Foreskin keratinocyte (primary cell): ENCODE measurements at places on chromosomes 4 and X. TPM values are rescaled to one million over a fixed set of nuclear protein-coding genes. Genes with fewer than 3 reads are reported as not detected.

The SMPX gene
- total RNA-seq: not detected in 2 replicates

The PRDM5 gene
- total RNA-seq: 9.0 and 10.9 TPM in 2 replicates

The CENPVL3 gene
- total RNA-seq: not detected in 2 replicates

The NKX1-1 gene
- total RNA-seq: not detected in 2 replicates

The NXF2B gene
- not detected in 2 replicates for total RNA-seq

The YIPF7 gene
- not detected in 2 replicates for total RNA-seq

The TBX22 gene
- total RNA-seq: not detected in 2 replicates

The ZNF718 gene
- 5.7 and 7.6 TPM in 2 replicates for total RNA-seq

The BRS3 gene
- total RNA-seq: not detected in 2 replicates

The SLIT2 gene
- 22.6 and 26.9 TPM in 2 replicates for total RNA-seq

The PRSS48 gene
- total RNA-seq: not detected in 2 replicates

The ARSJ gene
- total RNA-seq: 11.1 and 13.9 TPM in 2 replicates

The CXCL6 gene
- 0.82 and 0.85 TPM in 2 replicates for total RNA-seq

The DMP1 gene
- total RNA-seq: not detected in 2 replicates

The ENPEP gene
- total RNA-seq: under 0.01 TPM in 1 of 2 replicates, not detected in the other

The MTNR1A gene
- total RNA-seq: not detected in 2 replicates

The NWD2 gene
- not detected in 2 replicates for total RNA-seq

The SPP1 gene
- total RNA-seq: 0.17 and 0.18 TPM in 2 replicates

The RPL10 gene
- 2,470 and 2,821 TPM in 2 replicates for total RNA-seq

The PROM1 gene
- total RNA-seq: not detected in 2 replicates

The ARHGAP24 gene
- 0.99 and 1.4 TPM in 2 replicates for total RNA-seq

The XK gene
- 0.21 and 0.24 TPM in 2 replicates for total RNA-seq

The CENPVL2 gene
- total RNA-seq: not detected in 2 replicates

The SLC10A4 gene
- not detected in 2 replicates for total RNA-seq

The SPARCL1 gene
- not detected in 2 replicates for total RNA-seq

The ABCG2 gene
- total RNA-seq: 2.2 and 4.5 TPM in 2 replicates

The FAM9C gene
- total RNA-seq: not detected in 2 replicates

The PABPC5 gene
- total RNA-seq: not detected in 2 replicates

The SSX2 gene
- total RNA-seq: not detected in 2 replicates

The LGI2 gene
- total RNA-seq: not detected in 2 replicates

The SPANXA1 gene
- total RNA-seq: not detected in 2 replicates

The BMPR1B gene
- 0.10 and 0.21 TPM in 2 replicates for total RNA-seq

The AFAP1 gene
- 21.3 and 35.9 TPM in 2 replicates for total RNA-seq

The ADRA2C gene
- total RNA-seq: 0.04 and 0.10 TPM in 2 replicates

The MXD4 gene
- 8.8 and 15.8 TPM in 2 replicates for total RNA-seq

The ZDHHC15 gene
- not detected in 2 replicates for total RNA-seq

The SMARCA5 gene
- total RNA-seq: 53.6 and 55.0 TPM in 2 replicates

The FAM47A gene
- not detected in 2 replicates for total RNA-seq

The SHOX gene
- not detected in 2 replicates for total RNA-seq

The TIGD4 gene
- 0.03 and 0.18 TPM in 2 replicates for total RNA-seq

The CT45A9 gene
- not detected in 2 replicates for total RNA-seq

The OPRPN gene
- not detected in 2 replicates for total RNA-seq

The TBC1D9 gene
- total RNA-seq: 13.9 and 16.4 TPM in 2 replicates
